Left ventricle myocardium superior (tissue), 1 donor: ENCODE measurements at places on chromosomes 3 and 15.
A peak's percentile ranks its signal among the peaks of the same experiment; 100 is the strongest.

GRCh38 chr3:62653796-62654195 lies 221.4 kb downstream of the CADPS start:
- no peak for DNase-seq

GRCh38 chr3:157081626-157082210 lies 78.2 kb downstream of the CCNL1 start:
- DNase-seq = peak; percentile 93

DNA sequence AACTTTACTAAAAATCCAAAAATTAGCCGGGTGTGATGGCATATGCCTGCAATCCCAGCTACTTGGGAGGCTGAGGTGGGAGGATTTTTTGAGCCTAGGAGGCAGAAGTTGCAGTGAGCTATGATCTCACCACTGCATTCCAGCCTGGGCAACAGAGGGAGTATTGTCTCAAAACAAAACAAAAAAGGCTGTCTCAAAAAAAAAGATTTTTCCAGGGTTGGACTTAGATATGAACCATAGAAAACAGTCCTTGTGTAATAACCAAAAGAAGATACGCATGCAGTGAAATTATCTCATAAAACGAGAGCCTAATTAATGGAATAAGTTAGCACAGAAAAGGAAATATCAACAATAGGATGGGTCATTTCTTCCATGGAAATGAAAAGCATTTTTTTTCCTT lies 320.4 kb upstream of the RASGRP1 start:
- no peak for DNase-seq

- no peak for DNase-seq
Measured at GRCh38 chr15:57698243-57698642, 8.3 kb upstream of the POLR2M start.

DNA sequence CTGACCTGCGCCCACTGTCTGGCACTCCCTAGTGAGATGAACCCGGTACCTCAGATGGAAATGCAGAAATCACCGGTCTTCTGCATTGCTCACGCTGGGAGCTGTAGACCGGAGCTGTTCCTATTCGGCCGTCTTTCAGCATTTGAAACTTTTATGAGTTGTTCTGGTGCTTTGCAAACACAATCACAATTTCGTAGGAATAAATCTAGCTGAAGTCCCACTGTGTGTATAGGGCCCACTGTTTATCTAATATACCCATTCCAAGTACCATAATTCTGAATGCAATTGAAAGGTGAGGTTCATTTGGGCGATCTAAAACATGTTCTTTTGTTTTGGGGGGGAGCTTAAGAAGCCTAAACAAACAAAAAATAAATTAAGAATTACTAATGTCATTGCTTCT lies 572.1 kb downstream of the FGF12 start:
- no peak for DNase-seq

DNA sequence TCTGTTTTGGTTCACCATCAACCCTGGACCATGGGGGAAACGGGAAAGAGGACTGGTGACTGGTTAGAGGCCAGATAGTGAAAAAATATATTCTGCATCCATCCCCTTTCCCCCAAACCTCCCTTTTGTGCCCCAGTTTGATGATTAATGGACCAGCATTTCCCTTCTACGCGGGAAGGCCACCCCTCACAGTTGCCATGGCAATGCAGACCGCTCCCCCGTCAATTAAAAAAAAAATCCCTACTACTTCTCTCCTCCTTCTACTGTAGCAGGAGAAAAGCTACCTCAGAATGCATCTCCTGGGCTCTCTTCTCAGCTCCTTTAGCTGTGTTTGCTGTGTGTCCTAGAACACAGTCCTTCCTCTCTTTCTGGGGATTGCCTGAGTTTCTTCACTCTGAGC lies 4.0 kb downstream of the BAHD1 start:
- no peak for DNase-seq

DNA sequence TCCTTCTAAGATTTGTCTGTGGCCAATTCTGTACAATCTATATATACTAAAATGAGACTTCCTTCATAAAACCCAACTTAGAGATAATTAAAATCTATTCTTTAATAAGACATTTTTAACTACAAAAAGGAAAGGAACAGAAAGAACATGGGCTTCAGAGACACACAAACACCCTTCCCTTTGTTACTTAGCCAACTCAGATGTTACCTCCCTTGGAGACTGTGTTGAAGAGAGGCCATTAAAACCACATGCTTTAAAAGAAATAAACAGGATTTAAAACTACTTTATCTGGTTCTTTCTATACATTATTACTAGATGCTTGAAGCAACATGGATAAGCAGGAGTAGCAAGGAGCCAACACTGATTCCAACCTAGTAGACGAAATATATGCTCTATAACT lies 42.0 kb downstream of the LRRFIP2 start:
- DNase-seq = no peak

- no peak for DNase-seq
Measured at GRCh38 chr15:64503197-64503596, 42.8 kb downstream of the ZNF609 start.

DNA sequence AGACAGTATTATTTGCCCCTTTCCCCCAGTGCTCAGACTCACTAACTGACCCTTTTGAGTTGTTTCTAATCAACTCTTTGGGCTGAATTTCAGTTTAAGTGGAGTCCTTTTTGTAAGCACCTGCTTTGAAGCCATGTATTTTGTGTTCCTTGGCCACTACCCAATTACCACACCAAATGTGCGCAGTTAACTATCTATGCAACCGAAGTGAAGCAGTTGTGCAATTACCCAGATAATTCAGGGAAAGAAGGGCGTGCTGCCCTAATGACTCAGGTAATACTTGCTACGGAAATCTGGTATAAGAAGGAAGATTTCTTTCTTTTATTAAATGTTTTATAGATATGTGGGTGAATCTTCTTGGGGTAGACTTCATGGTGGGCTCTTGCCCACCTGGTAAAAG lies 371.9 kb upstream of the TBL1XR1 start:
- DNase-seq = no peak

DNA sequence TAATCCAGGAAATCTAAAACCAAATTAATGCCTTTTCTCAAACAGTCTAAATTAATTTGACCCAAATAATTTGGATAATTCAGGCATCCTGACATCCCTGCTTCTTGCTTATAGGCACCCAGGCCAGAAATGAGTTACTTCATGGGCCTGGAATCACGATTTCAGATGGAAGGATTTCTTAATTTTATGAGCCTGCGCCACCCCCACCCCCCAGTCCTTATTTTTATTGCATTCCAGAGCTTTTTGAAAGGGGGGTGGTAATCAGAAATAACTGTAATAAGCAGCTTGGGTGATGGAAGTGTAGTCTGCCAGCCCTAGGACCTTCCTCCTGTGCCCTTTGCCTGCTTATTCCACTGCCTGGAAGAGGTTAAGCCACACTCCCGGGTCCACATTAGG lies 1.3 kb downstream of the AP2M1 start:
- no peak for DNase-seq
